ENCODE measurements at places on chromosomes 13 and 19.

DNA sequence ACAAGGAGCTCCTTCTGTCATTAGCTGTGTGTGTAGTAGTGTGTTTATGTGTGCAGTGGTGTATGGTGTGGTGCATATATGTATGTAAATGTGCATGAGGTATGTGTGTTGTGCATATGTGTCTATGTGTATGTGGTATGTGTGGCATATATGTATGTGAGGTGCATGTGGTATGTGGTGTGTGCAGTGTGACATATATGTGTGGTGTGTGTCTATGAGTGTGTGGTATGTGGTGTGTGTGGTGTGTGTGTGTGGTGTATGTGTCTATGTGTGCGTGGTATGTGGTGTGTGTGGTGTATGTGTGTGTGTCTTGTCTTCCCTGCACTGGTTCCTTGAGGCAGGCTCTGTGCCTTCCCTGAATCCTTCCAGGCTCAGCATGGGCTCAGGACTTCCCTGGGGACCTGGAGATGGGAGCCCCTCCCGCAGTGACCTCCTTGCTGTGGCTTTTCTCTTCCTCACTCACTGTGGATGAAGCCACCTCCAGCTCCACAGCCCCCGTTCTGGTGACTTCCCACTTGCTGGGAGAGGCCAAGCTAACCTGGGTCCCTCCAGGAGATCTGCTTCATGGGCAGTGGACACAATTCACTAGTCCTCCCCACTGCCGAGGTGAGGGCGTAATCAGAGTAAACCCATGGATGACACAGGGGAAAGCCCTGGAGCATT, 64.2 kb downstream of the CCDC70 start:
- DNase-seq = no peak

DNA sequence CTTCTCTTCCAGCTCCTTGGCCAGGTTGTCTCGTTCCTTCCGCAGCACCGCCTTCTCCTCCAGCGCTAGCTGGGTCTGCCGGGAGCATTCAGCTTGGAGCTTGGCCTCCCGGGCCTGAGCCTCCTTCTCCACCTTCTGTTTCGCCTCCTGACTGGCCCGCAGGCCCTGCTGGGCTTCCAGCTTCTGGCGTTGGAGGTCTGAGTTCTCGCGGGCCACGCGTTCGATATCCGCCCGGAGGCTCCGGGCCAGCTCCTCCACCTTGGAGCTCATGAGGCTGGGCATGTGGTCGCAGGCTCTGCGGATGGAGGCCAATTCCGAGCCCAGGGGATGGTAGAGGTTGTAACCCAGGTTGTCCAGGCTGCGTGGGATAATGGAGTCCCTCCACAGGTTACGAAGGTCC, 11.8 kb downstream of the PLVAP start:
- no peak for DNase-seq

- no peak for DNase-seq
These were observed 6.5 kb downstream of the UQCRFS1 start for GRCh38 chr19:29206453-29206852.

- no peak for DNase-seq
These were observed 267.1 kb downstream of the KLF5 start for GRCh38 chr13:73325723-73326558.

DNA sequence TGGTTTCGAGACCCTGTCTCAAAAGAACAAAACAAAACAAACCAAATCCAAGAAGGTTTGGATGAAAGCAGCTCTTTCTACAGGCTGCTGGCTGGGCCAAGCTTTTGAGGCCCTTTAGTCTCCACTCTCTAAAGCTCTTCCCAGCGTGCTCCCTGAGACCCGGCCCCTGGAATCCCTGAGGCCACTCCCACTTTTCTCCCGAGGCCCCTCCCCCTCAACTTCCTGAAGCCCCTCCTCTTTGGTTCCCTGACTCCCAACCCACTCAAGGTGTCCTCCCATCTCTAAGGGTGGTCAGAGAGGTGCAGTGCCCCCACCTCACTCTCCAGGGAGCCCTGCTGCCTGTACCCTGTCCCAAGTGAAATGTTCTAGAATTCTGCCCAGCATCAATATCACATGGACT, 10.6 kb downstream of the ERICH6B start:
- no peak for DNase-seq

All from amygdala (tissue), 56 donors.